ENCODE measurements at places on chromosomes 2 and 18.

DNA sequence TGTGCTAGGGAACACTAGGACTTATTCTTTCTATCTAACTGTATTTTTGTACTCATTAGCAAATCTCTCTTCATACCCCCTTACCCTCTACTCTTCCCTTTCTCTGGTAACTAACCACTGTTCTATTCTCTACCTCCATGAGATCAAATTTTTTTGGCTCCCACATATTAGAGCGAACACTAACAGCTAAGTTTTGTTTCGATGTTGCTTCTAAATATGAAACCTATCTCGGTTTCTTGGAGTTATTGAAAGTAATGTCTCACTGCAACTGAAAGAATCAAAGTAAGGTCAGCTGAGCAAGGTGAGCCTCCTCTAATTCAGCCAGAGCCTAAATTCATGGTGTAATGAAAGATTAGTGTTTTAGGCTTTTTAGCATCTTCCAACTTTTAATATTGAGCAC, 957.6 kb downstream of the CPS1 start:
- DNase-seq: no peak

GRCh38 chr2:174846218-174846617, 81.9 kb upstream of the CHRNA1 start:
- DNase-seq: no peak

GRCh38 chr18:335733-336132, 67.9 kb upstream of the THOC1 start:
- no peak for DNase-seq

GRCh38 chr2:160015746-160016145, 46.7 kb downstream of the PLA2R1 start:
- DNase-seq: no peak

GRCh38 chr18:6294148-6294784, 120.4 kb downstream of the L3MBTL4 start:
- no peak for DNase-seq

DNA sequence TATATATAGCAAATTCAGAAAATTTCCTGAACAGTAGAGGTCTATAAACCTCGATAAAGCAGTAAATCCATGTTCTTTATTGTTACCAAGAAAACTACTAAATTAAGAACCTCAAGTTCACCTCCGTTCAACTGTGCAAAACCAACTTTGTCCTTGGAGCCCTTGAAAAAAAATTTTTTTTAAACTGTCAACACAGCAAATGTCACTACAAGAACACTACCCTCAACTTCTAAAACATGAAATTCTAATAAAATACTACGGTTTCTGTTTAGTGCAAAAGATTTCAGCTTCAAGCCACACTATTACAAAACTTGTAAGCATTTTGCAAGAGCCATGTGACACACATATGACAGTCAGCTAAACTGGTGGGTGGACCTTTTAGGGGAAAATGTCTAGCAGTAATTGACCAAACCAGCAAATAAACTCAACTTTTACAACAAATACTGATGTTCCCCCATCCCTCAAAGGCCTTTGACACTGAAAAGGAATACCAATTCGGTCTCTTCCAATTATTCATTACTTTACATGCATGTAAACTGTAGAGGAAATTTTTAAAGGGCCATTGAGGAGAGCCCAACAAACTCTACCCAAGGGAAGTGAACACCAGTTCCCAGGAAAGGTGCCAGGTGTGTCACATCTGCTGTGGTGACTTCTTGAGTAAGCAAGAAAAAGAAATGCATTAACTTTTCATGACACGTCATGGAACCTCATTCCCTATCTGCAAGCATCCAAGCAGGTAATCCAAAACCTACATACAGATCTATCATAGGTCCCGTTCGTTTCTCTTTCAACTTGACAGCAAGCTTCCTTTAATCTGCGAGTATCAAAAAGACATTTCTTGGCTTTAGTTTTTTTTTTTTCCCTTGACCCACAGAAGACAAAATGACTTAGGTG, 1.4 kb downstream of the RAB1A start:
- no peak for DNase-seq

DNA sequence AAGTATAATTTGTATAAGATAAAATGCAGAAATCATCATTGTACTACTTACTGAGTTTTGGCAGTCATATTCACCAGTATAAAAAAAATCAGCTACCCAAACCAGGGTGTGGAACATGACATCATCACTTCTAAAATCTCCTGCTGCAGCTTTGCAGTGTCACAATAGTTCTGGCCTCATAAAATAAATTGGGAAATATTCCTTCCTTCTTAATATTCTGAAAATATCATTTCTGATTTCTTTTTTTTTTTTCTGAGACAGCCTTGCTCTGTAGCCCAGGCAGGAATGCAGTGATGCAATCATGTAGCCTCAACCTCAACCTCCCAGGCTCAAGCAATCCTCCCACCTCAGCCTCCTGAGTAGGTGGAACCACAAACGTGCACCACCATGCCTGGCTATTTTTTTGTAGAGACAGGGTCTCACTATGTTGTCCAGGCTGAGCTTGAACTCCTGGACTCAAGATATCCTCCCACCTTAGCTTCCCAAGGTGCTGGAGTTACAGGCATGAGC, 101.4 kb downstream of the TMEM18 start:
- DNase-seq: no peak

DNA sequence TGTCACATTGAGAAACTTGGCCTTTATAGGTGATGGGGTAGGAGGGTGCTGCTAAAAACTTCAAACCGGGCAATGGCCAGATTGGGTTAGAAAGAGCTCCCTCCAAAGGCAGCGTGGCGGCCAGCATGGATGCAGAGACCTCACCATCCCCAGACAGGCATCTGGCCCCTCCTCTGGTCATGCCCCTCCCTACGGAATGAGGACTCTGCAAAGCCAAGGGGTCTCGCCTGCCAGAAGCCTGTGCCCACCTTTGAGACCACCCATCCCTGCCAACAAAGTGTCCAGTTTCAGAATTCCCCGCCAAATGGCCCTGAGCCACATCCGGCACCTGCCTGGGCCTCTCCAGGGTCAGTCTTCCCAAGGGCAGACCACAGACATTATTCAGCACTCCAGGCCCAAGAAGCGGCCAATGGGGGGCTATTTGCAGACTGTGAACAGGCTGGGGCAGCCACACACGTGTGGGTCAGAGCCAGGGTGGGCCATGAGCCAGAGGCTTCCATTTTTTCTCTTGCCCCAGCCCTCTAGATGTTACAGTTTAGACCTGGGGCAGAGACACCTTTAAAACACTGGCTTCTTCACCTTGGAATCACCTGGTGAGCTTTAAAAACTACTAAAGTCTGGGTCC, 4.2 kb upstream of the ATP6V1B1 start:
- no peak for DNase-seq

Data from stimulated activated CD4-positive, alpha-beta T cell treated with anti-CD3 and anti-CD28 coated beads, Interleukin-1b, Interleukin-23, amount 100 ng/mL, for 24 hours (primary cell).